H7 (cell line): ENCODE measurements at places on chromosomes 5 and 9. TPM values are rescaled to one million over a fixed set of nuclear protein-coding genes. Genes with fewer than 3 reads are reported as not detected.
A peak's percentile ranks its signal among the peaks of the same experiment; 100 is the strongest.

Gene SLC36A3
- total RNA-seq: not detected in 2 replicates

Gene TLN1
- total RNA-seq: 91.2 and 106 TPM in 2 replicates

Gene ARHGEF39
- 17.4 and 21.4 TPM in 2 replicates for total RNA-seq

Gene PLCXD3
- total RNA-seq: 0.18 and 0.38 TPM in 2 replicates

Gene CDX1
- total RNA-seq: 0.62 TPM in 1 of 2 replicates, not detected in the other

Gene ANXA2R
- total RNA-seq: 0.63 and 0.83 TPM in 2 replicates

Gene DTWD2
- 24.7 and 24.8 TPM in 2 replicates for total RNA-seq

DNA sequence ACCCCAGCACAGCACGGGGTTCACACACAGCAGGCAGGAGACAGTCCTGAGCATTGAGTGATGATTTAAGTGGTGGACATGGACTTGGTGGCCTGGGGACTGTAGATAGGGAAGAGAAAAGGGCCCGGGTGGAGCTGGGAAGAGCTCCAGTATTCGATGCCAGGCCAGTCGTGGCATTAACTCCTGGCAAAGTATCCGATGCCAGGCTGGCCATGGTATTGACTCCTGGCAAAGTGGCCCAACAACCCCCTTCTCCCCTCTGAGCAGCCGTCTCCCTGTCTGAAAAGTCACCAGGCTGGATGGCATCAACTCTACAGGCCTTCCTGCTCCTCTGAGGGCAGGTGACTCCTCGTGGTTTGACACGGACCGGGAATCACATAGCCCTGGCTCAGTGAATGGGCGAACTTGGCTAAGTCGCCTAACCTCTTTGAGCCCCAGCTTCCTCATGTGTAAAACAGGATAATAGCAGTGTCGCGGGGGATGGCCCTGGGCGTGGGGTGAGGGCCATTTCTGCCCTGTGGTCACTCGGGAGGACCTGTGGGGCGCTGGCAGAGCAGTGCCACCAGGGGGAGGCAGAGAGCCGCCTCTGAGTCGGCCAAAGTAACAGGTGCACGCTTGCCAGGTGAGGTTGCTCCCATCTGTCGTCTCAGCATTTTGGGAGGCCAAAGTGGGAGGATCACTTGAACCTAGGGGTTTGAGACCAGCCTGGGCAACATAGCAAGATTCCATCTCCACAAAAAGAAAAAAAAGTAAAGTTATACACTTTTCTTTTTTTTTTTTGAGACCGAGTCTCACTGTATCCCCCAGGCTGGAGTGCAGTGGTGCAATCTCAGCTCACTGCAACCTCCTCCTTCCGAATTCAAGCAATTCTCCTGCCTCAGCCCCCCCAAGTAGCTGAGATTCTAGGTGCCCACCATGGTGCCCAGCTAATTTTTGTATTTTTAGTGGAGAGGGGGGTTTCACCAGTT is 5.7 kb upstream of the SEC16A start:
- peak; percentile 91 for DNase-seq

GRCh38 chr5:38655691-38656090 is 99.2 kb upstream of the LIFR start:
- no peak for DNase-seq

DNA sequence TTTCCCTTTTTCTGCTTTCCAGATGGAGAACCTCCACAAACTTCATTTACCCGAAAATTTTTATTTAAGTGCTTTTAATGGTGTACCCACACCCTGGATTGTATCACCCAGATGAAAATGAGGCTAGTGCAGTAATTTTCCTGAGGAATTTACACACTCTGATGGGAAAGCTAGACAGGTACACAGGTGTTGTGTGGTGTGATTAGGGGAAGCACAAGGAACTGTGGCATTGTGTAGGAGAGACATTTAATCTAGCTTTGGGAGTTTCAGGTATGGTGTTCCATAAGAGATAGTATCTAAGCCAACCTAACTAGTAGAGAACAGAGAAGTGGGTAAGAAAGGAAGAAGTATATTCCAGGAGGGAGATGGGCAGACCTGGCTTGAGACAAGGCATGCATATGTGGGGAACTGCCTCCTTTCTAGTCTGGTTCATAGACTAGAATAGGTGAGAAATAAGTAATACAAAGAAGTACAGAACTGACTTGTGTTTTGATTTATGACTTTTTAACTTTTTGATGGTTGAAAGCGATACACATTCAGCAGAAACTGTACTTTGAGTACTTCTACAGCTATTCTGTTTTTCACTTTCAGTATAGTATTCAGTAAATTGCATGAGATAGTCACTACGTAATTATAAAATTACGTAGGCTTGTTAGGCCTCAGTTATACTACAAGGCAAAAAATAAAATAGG is 22.9 kb upstream of the ROPN1L start:
- DNase-seq: no peak

GRCh38 chr5:54944364-54944763 is 41.0 kb downstream of the ESM1 start:
- DNase-seq: peak; percentile 25

DNA sequence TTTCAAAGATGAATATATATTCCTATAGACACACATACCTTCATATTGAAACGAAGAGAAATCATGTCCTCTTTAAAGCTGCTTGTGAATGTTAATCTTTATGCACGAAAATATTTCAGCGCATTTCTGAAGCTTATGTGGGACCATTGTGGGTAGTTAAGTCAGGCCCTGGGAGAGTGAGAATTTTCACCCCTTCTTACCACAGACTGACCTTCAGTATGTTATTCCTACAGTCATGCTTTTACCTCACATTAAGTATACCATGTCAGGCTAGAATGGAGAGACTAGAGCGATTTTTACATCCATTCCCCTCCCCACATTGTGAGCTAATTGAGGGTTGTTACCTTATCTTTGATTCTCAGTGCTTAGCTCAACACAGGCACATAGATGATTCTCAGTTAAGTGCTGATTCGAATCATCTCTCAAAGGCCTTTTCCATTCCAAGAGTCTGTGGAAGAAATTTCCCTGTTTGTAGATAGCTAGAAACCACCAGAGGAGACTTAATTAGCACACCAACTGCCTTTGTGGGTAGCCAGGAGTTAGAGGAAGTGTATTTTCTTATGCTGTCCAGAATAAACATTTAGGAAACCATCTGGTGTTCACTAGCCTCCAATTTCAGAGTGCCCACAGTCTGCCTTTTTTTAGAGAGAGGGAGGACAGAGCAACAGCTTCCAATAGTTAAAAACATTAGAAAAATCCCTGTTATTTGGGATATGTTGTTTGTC is 110.5 kb downstream of the MEGF10 start:
- DNase-seq: no peak

DNA sequence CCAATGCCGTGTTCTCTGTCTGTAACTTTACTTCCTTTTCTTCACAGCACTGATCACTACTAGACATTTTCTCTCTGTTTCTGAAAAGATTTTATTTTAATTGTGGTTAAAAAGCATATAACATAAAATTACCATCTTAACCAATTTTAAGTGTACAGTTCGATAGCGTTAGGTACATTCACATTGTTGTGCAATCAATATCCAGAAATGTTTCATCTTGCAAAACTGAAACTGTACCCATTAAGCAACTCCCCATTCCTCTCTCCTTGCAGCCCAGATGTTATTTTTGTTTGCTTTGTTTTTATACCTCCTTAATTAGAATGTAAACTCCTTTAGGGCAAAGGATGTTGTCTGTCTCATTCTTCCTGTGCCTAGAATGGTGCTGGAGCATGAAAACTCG is 47.5 kb downstream of the COL27A1 start:
- DNase-seq: no peak

- no peak for DNase-seq
Measured at GRCh38 chr5:107329850-107330249, 340.9 kb downstream of the EFNA5 start.

DNA sequence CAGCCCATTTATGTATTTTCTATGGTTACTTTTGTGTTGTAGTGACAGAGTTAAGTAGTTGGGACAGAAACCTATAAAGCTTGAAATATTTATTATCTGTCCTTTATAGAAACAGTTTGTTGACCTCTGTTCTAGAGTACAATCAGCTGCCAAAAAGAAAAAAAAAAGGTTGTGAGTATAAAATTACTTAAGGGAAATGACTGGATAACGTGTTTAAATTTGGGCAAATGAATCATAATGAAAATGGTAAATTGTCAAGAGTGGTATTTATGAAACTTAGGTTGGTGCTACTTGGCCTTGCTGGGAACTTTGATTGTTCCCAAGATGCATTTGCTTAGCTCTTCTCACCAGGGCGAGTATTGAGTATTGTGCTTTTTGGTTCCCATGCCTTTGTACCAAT is 70.2 kb upstream of the IL6ST start:
- no peak for DNase-seq

DNA sequence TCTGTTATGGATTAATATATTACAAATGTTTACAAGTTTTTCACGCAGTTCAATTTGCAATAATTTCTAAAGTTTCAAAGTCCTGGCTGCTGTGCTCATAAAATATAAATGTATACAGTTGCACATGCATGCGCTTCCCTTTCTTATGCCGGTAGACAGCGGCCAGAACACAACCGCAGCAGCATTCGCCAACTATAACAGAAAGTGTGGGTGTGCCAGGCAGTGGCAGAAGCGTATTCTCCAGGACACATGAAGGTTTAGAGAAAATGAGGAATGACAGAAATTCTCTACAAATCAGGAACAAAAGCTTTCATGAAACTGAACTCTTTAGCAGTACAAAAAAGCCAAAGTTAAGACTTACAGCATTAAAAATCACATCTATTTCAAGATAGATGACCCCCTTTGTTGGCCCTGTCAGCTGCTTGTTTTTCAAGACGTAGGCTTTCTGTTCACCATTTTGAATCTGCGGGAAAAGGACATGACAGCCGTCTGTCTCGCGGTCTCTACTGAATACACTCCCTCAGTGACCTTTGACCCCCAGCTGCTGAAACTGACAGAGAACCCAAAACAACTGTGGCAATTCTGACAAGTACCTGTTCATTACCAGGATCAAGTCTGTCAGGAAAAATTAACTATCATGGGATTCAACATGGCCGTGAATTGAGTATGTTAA is 252.2 kb downstream of the SLF1 start:
- no peak for DNase-seq

DNA sequence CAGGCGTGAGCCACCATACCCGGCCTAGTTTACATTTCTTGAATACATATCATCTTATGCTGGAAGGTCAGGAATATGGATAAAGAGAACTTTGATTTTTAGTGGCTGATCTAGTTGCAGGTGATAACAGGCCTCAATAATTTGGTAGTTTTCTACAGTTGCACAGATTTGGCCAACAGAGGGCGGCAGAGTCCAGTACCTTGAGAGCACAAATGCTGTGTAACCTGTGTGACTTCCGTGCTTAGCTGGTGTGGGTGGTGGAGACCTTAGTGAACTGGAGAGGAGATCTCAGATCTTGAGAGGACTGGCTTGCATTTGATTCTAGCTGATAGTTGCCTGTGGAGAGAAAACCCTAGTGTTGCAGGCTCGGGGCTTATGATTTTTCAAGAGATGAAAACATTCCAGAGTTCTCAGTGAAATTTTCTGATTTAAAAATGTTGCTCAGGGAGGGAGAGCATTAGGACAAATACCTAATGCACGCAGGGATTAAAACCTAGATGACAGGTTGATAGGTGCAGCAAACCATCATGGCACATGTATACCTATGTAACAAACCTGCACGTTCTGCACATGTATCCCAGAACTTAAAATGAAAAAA is 17.4 kb upstream of the GPR151 start:
- DNase-seq: peak; percentile 55
